ENCODE measurements at places on chromosomes 6 and 20.

DNA sequence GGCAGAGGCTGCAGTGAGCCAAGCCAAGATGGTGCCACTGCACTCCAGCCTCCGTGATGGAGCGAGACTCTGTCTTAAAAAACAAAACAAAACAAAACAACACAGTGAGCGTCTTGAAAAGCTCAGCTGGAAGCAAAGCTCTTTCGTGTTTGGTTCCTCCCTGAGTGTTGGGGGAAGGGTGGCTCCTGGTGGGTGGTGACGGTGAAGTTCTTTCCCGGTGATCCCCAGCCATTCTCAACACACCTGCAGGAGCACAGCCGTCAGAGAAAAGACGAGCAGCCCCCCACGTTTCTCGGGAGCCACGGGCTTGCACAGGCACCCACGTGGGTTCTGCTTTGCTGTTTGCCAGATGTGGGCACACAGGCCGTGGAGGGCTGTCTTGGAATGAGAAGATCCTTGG, 3.2 kb downstream of the BHLHE23 start:
- no peak for DNase-seq

GRCh38 chr6:137879885-137880745, 13.1 kb downstream of the TNFAIP3 start:
- no peak for DNase-seq

GRCh38 chr20:49894073-49894470, 21.3 kb downstream of the SPATA2 start:
- DNase-seq = peak; percentile 18

DNA sequence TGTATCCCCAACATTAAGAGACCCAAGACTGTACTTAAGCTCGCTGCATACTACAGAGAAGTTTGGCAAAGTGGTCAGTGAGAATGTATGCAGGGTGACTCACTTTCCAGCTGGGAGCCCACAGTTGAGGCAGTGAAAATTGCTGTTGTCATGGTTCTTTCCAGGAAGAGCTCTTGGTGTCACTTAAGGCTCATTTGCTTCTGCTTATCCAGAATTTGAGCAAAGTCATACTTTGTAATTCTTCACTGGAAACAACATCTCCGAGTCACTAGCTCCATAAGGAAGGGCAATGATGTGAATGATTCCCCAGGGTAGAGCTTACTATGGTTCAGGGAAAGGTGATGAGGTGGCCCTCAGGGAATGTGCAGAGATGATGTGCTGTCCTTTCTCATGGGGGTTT, 65.4 kb upstream of the FBXL4 start:
- DNase-seq = no peak

DNA sequence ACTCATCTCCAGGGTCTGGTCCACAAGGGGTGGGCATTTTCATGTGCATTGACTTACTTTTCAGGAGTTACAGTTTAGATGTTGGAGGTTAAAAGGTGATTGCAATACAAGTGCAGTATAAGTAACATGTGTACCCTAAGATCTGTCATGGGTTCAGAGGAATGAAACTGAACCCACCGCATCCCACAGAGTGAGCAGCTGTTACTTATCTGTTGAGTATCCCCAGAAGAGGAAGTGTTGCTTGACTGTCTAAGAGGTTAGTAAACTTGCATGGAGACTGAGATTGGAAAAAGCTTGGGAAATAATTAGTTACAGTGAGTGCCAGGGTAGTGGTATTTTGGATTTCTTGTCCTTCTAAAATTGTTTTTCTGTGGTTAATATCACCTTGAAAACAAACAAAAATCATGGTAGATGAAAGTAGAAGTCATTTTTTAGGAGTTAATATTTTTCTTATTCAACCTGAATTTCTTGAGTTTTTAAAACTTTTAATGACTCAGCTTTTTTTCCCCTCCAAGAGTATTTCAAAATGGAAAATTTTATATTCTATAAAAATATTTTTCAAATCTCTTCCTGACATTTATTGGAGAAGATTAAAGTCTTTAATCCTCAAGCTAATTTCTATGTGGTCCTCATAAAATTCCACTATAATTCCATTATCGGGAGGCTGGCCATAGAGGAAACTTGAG, 306.1 kb downstream of the ZNF217 start:
- no peak for DNase-seq

DNA sequence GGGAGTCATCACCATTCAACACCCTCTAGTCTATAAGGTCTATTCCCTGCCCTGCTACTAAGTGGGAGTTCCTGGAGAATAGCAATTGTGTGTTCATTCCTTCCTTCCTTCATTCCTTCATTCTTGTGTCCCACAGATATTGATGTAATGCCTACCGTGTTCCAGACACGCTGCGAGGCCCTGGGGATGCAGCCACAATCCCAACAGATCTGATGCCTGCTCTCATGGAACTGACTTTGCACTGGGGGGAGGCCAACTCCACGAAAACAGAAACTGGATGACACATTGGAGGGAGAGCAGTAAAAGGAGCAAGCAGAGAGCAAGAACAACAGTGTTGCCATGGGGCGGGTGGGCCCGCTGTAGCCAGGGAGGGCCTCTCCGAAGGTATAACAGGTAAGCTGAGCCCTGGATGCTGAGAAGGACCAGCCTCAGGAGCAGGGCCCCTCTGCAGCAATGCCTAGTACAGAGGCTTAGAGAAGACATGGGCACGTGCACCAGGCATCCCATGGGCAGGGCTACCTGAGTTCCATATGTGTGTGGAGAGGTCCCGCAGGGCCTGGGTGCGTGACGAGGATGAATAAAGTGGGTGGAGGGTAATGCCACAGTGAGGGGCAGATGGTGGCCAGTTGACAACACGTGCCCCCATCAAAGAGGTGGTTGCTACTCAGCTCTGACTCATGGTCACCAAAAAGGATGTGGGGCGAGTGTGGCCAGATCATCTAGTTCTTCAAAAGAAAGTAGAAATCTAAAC, 173.9 kb downstream of the NFATC2 start:
- no peak for DNase-seq

DNA sequence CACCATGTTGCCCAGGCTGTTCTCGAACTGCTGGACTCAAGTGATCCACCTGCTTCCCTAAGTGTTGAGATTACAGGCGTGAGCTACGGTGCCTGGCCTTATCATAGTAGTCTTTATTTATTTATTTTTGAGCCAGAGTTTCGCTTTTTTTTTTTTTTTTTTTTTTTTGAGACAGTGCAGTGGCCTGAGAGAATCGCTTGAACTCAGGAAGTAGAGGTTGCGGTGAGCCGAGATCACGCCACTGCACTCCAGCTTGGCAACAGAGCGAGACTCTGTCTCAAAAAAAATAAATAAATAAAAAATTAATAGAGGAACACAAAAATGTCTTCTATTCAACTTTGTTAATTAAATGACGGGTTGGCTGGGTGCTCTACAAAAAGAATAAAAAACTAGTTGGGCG, 12.9 kb downstream of the MAPRE1 start:
- DNase-seq = no peak

DNA sequence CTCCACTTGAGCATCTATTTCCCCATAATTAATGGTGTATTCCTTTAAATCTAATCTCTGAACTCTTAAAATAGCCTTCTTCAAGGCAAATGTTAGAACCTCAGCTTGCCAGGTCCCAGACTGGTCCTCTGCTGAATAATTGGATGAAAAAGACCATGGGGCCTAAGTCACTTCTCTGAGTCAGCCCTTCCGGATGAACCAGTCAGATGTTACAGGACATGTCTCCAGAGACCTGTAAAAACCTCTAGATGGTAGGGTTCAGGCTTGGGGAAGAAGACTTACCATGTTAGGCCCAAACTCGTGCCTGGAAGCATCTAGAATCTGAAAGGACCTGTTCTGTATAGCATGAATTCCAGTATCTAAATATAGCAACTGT, 97.3 kb downstream of the CDKAL1 start:
- DNase-seq = no peak

DNA sequence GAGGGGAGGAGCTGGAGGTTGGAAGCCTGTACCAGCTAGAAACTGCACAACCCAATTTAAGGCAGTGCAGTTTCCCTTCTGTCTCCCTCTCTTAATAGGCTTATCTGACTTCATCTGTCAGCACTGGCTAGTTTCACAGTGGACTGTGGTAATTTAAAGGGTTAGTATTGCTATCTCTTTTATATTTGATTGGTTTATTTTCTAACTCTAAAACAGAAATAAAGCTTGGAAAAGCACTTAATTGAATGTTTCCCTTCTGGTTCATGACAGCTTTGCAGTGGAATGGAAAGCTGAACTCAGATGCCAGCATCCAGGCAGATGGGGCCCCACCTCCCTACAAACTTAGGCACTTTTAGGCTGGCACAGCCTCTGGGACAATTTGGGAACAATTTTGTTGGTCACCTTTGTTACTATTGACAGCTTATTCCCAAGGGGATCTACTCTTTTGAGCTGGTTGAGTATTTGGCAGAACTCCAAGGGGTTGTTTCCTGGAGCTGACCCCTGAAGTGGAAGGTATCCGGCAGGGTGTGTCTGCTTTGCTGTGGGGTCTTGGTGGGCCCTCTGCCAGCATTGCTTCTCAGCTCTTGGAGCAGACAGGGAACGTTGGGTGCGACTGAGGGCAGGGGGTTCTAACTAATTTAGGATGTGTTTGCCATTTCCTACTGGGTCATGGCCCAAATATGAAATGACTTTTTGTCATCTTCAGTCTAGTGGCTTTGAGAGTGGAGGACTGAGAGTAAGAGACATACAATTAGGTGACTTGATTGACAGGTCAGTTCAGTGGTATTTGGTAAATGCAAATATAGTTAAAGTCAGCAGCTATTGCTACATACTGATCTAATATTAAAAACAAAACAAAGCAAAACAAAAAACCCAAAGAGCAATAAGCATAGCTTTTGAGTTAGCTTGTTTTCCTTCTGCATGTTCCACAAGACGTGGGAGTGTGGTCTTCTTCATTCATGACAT, 9.3 kb downstream of the SH3BGRL2 start:
- no peak for DNase-seq

GRCh38 chr6:1436334-1437306, 47.2 kb downstream of the FOXF2 start:
- peak; percentile 10 for DNase-seq

DNA sequence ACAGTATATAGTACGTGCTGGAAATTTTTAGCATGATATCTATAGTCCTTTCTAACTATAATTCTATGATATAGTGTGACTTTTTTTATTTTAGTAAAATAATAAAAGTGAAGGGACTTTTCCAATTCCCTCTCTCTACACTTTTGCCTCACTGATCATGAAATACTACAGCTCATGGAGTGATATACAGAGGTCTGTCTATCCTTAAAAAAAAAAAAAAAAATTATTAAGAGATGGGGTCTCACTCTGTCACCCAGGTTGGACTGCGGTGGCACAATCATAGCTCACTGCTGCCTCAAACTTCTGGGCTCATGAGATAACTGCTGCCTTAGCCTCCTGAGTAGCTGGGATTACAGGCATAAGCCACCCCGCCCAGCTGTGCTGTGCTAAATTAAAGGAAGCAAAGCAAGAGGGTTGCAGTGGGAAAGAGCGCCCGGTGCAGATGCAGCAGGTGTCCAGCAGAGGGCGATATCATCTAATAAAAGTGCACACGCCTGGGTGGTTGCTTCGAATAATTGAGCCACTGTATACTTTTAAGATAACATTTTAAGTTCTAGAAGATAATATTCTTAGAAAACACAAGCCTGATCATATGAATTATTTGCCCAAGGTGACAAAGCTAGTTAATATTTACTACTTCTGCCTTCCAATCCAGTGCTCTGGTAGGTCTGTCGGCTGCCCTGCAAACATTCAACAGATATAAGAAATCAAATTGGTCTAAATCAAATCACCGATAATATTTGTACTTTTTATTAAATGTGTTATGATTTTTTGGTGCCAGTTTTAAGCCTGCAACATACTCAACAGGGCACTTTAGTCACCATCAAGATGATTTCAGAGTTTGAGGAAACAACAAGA, 94.9 kb upstream of the NT5E start:
- DNase-seq = peak; percentile 36

- DNase-seq = no peak
Measured at GRCh38 chr6:43336382-43336781, 27.8 kb upstream of the CRIP3 start.

- no peak for DNase-seq
Measured at GRCh38 chr20:1882026-1882425, 13.2 kb upstream of the SIRPA start.

GRCh38 chr20:63268671-63269439, 3.8 kb upstream of the ARFGAP1 start:
- no peak for DNase-seq

GRCh38 chr6:129382916-129383315, 327.1 kb downstream of the ARHGAP18 start:
- no peak for DNase-seq

- DNase-seq = no peak
Measured at GRCh38 chr6:65149841-65150240, 557.2 kb downstream of the EYS start.

GRCh38 chr6:2819978-2820377, 21.7 kb downstream of the SERPINB1 start:
- no peak for DNase-seq

GRCh38 chr6:100901582-100901981, 20.5 kb upstream of the ASCC3 start:
- DNase-seq = no peak

DNA sequence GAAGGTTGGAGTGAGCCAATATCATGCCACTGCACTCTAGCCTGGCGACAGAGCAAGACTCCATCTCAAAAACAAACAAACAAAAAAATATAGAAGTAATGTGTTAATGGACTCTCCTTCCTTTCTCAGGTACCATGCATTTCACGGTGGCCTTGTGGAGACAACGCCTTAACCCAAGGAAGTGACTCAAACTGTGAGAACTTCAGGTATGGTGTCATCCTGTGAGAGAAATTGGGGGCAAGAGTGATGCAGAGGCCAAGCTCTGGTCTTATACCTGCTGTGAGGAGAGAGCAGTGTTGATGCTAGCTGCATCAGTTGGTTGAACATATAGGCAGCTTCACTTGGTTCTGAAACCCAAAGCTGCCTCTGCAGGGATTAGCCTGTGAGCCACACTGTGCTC, 6.2 kb downstream of the ITCH start:
- DNase-seq = no peak

DNA sequence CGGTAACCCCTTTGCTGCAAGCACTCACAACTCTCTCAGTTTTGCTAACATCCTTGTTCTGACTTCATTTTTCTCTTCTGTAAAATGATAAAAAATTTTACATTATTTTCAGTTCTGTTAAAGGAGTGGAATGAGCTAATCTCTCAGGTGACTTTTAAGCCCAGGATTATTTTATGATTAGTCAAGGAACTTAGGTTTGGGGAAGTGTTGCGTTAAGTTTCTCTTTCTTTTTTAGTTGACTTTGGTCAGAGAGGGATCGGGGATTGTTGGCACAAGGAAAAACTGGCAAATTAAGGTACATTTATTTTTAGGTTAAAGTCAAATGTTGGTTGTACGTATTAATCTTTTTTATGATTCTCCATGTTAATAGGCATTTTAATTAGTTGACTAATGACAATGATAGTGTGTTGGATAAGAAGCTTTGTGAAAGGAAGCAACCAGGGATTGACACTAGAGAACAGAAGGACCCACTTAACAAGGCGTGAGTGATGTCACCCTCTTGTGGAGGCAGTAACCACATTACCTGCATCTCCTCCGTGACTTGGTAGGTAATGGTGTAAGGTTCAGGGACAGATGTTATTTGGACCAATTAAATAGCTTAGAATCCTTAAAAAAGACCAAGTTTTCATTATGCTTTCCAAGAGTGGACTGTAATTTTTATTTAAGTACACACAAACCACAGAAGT, 31.6 kb downstream of the CD83 start:
- no peak for DNase-seq

DNA sequence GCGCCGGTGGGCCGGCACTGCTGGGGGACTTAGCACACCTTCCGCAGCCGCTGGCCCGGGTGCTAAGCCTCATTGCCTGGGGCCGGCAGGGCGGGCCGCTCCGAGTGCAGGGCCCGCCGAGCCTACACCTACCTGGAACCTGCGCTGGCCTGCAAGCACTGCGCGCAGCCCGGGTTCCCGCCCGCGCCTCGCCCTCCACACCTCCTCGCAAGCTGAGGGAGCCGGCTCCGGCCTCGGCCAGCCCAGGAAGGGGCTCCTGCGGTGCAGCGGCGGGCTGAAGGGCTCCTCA, 10.7 kb upstream of the MPC1 start:
- no peak for DNase-seq
